Endothelial cell (in vitro differentiated cells): ENCODE measurements at places on chromosomes 4 and X.

GRCh38 chrX:102155806-102156179 lies at the start of gene BEX5:
Gene BEX5, minus strand, starts transcription at chrX:102155977. Its CDS starts 1,712 bp downstream, at chrX:102154265.
- peak; percentile 52 for DNase-seq

DNA sequence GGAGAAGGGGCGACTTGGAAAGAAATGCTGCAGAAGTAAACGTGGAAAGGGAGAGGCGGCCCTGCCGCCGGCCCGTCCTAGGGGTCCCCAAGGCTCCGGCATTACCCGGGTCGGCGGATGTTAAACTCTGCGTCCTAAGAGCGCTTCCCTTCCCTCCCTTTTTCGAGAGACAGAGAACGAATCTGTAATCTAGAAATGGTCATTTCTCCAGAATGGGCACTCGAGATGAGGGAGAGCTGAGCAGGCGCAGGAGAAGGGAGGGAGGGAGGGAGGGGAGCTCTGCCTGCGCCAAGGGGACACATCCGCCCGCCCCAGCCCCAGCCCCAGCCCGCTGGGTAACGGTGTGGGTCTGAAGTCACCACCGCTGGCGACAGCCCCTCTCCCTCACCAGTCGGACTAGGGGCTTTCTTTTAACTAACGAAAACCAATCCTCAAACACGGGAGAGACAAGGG lies 1.7 kb downstream of the HCFC1 start:
- DNase-seq = no peak

GRCh38 chr4:26858035-26858918 lies 2.4 kb upstream of the STIM2 start:
- no peak for DNase-seq

DNA sequence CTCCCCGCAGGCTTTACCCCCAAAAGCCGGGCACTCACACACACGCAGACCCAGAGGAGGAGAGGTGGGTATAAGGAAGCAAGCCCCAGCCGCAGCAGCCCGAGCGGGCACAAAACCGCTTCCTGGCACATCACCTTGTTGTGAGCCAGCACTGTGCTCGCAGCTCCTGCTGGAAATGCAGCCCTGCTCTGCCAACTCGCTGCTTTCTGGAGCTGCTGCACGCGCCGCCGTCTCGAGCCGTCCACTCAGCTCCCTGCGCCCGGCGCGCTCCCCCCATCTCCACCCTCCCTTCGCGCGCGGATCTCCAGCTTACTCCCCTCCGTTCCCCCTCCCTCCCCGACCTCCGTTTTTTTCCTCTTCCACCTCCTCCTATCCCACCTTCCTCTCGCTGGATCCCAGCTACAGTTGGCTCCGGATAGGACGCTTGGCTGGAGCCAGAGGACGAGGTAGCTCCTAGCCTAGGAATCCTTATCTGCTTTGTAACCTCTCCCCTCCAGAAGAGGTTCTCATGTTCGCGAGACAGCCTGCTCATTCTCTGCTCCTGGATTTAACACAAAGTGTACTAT lies at the start of gene SPOCK3:
TSS of gene SPOCK3 (minus strand) at position 179 of the 566 bp plus-strand sequence.
- peak; percentile 46 for DNase-seq

- DNase-seq = no peak
Observed at GRCh38 chrX:9646471-9647224, 119.0 kb downstream of the GPR143 start.

GRCh38 chr4:7166237-7166636 lies 26.1 kb upstream of the SORCS2 start:
- DNase-seq = no peak
